Hippocampal formation (tissue), 2 donors: ENCODE measurements at places on chromosomes 1 and 21.

DNA sequence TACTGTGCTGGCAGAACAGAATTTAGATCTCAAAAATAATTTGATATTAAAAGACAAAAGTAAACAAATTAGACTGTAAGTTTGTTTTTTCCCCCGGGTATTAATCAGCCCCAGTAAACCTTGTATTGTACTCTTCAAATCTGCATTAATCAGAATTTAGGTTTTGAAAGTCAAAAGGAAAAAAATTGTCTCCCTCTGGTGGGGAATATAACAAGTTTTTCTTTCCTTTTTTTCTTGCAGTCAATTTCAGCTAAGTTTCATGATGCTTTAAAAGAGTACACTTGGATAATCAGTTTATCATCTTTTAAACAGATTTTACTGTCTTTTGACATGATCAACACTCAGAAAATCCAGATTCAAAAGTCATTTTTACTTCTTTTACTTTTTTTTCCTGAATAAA, 134.5 kb upstream of the PKN2 start:
- peak; percentile 37 for DNase-seq

DNA sequence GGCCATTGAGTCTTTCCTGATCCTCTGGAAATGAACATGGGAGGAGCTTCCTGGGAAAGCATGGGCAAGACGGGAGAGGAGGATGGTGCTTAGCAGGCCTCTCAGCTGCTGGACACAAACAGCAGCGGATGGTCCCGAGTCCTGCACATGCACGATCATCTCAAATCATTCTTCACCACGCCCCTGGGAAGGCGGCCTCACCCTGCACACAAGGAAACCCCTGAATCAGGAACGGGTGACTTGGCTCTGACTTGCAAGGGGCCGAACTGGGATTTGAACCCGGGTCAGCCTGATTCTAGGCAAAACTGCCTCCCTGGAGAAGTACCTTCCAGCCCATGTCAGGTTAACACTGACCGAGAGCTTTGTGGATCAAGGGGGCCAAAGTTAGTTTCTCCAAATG, 134.8 kb upstream of the WNT4 start:
- DNase-seq, result no peak

- DNase-seq, result no peak
Observed at GRCh38 chr1:218711884-218712674, 366.9 kb downstream of the TGFB2 start.

- no peak for DNase-seq
Observed at GRCh38 chr1:229989591-229990248, 77.3 kb upstream of the GALNT2 start.

DNA sequence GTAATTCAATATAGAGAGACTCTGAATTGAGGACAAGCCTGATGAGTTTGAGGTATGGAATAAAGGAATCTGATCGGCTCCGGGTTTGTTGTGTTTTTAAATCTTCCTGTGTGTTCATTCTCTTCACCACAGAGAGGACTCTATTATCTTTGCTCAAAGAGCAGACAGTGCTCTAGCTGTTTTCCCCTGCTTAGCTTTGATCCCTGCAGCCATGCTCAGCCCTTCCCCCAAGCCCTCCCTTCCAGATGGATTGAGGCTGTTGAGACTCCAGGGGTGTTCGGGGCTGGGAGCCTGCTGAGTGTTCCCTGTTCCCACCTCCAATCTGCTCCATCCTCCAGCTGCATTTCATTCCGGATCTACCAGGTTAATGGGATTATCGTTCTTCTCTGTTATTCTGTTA, 74.2 kb upstream of the CXADR start:
- peak; percentile 32 for DNase-seq

DNA sequence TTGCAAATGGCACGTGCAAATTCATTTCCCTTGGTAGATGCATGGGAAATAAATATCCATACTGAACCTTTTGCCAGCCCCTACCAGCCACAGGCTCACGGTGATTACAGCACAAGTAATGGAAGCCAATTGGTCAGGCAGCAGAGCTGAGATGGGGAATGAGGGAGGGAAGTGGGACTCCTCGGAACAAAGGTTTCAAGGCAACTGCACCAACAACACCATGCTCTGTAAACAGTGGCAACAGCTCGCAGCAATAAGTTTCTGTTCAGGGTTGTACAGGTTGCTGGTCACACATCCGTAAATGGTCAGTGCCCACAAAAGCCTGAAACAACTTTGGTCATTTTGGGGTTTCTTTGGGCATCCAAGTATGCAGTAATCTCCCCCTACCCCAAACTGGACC, 62.7 kb upstream of the LPGAT1 start:
- no peak for DNase-seq

GRCh38 chr1:34066166-34066565, 98.9 kb downstream of the CSMD2 start:
- DNase-seq, result no peak

DNA sequence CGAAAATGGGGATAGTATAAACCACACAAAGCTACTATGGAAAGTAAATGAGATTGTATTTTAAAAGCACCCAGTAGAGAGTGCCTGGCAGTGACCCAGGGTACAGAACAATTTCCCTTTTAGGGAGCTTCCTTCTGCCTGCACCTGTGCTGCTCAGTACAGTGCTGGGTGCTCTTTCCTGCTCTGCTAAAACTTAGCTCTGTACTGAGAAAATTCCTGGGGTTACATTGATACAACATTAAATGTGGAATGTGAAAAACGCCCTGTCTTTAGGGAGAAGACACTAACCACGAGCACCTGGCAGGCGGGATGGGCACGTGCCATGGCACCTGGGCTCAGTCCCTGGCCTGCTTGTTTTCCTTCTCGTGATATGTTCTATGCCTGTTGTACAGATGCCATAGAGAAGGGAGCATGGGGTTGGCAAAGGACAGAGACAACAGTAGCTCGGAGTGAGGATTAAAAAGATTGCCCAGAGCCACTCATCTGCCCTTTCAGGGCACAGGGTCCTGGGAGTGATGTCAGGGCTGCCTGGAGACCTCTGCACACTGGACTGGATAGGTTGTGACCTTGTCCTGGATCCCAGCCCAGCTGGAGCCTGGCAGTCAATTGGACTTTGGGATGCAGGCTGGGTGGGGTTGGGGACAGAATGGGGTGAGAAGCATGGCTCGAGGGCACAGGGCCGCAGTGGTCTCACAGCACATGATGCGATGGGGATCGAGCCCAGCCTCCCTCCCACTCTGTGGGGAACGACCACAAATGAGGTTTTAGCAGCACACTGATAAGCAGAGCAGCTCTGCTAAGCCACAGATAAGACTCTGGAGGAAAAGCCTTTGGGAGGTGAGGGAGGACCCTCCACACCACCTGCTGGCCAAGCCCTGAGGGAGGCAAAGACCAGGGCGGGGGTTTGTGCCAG, 4.2 kb downstream of the SPATA46 start:
- DNase-seq, result peak; percentile 15

DNA sequence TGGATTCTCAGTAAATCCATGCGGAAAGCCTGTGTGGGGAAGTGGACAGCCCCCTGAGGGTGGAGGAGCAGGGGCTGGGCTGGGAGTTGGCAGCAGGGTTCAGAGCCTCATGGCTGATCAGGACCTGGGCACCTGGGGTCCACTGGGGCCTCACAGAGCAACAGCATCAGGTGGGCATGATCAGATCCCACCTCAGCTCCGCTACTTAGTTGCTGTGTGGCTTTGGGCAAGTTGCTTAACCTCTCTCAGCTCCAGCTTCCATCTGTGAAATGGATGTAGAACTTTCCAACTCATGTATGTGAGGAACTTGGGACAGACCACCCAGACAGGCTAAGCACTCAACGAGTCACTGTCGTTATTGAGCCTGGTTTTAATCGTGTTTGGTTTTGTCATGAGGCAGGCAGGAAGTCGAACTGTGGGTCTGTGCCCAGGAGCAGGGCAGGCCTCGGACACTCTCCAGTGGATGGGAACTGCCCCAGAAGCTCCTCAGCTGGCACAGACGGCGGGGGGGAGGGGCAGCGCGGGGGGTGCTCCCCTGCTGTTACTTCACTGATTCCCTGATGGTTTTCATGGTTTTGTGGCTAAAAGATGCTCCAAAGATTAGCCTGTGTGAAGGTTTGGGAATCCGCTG, 155.8 kb upstream of the TMEM51 start:
- DNase-seq, result no peak

- no peak for DNase-seq
Observed at GRCh38 chr1:179794669-179795068, 51.6 kb downstream of the FAM163A start.

DNA sequence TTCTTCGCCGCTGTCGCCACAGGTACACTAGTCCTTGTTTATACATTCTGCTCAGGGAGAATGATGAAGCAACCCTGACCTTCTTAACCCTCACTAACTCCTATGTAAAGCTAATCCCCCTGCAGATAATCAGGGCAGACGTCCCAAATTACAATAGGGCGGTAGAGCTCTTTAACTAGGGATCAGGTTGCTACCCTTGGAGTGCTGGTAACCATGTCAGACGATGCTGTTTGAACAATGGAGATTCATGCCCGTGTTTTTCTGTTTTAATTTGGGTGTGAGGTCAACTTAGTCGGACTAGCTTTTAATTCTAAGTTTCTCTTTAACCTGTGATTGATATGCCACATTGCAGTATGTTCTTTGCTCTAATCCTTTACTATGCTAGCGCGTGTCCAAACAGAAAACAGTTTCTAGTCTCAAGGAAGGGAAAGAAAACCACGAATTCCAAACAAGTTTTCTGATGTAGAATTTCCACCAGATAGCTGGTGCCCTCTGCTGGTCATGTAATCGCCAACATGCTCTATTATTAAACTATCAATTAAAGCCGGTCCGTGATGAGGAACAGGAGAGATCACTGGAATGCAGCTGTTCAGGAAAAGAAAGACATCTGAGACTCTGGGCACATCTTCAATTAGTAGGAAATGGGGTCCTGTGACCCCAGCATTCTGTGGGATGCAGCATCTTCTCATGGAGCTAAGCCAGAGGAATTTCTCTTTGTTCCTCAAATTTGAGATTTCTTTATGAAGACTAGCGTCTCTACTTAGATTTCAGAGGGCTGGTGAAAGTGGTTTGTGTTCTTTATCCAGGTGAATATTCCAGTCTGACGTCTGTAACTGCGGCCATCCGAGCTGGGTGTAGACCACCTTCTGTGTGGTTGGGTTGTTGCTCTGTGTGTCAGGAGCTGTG, 18.3 kb upstream of the VAMP3 start:
- peak; percentile 55 for DNase-seq

DNA sequence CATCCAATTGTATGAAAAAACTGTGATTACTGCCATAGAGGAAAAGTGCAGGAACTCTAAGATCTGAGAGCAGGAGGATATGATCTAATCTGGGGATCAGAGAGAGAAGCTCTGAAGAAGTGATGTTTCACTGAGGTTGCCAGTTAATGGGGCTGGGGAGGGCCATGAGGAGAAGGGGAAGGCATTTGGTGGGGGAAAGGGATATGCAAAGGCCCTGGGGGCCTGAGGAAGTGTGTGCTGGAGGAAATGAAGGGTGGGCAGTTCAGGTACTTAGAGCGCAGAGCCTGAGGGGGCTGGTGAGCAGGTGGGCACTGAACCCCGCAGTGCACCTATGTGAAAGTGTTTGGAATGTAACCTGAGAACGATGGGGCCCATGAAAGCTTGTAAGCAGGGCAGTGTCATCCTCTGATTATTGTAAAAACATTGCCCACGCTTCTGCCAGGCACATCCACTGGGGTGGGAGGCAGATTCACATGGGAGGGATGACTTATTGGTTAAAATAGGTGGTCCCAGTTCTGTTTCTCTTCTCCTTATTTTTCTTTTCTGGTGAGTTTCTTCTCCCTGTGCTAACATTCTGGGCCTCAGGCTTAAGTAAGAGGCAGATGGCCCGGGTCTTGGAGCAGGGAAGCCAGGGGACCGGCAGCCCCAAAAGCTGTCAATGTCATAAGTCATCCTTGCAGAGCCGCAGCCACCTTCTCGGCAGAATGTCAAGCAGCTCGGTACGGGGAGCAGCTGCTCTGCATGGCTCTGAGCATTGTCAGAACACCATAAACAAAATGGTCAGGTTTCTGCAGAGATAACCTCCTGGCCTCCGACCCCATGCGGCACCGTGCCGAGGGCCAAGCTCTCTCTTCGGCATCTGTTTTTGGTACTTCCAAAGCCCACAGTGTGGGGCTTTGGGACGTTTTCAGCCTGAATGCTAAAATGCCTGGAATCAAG, 492.0 kb upstream of the VAMP3 start:
- no peak for DNase-seq

GRCh38 chr1:155123801-155124200, 3.9 kb upstream of the EFNA1 start:
- no peak for DNase-seq

DNA sequence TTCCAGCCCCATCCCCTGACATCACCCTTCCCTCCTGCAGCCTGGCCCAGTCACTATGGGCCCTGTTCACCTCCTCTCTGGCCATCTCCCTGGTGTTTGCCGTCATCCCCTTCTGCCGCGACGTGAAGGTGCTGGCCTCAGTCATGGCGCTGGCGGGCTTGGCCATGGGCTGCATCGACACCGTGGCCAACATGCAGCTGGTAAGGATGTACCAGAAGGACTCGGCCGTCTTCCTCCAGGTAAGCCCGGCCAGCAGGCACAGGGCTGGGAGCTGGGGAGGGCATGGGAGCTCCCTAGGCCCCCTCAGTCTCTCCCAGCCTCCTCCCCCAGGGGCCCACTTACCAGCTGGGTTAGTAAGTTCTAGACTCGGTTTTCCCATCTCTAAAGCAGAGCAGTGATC, 52.1 kb downstream of the ELK4 start:
- DNase-seq, result no peak

DNA sequence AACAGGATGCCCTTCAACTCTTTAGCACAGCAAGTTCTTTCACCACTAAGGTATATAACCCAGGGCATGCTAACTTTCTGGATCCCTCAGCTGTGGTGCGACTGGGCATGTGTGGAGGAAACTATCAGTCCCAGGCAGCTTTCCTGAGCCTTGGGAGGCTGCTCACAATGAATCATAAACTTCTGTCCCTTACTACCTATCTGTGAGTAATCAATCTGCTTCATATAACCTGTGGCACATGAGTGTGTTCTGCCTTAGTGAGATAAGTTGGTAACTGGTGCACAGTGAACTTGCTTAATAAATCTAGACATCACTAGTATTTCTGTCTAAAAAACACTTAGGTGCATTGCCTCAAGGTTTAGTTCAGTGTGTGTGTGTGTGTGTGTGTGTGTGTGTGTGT, 158.0 kb downstream of the GPATCH2 start:
- no peak for DNase-seq

GRCh38 chr1:201020040-201020591, 3.4 kb downstream of the KIF21B start:
- DNase-seq, result no peak

DNA sequence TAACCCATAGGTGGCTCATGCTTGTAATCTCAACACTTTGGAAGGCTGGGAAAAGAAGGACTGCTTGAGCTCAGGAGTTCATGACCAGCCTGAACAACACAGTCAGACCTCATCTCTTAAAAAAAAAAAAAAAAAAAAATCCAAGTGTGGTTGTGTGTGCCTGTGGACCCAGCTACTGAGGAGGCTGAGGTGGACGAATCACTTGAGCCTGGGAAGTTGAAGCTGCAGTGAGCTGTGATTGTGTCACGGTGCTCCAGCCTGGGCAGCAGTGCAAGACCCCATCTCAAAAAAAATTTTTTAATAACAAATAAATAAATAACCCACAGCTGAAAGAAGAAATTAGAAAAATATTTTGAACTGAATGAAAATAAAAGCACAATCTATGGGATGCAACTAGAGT, 13.8 kb downstream of the INTS7 start:
- no peak for DNase-seq

GRCh38 chr1:61341426-61341825, 259.1 kb downstream of the NFIA start:
- no peak for DNase-seq
